Daoy (cell line): ENCODE measurements at places on chromosomes 3 and 15. TPM values are rescaled to one million over a fixed set of nuclear protein-coding genes. Genes with fewer than 3 reads are reported as not detected.

DNA sequence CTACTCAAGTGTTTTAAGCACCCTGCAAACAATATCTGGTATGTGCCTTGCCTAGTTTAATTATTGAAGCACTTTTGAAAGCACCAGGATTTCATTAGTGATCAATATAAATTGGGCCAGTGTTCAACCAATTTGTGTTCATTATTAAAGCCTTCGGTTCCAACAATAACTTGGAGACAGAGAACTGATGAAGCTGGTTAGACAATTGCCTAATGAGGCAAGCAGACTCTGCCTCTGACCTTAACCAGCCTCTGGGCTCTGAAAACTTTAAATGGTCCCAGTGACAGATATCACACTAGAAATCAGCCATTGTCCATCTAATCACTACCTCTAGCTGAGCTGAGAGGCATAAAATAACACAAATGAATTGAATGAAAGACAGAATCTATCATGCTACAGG, 139.9 kb upstream of the CNTN6 start:
- DNase-seq = no peak

The NANOGP8 gene
- total RNA-seq = not detected in 2 replicates

The SATB1 gene
- 12.6 and 15.4 TPM in 2 replicates for total RNA-seq

GRCh38 chr3:137771401-137772213, 7.5 kb downstream of the SOX14 start:
- no peak for DNase-seq

DNA sequence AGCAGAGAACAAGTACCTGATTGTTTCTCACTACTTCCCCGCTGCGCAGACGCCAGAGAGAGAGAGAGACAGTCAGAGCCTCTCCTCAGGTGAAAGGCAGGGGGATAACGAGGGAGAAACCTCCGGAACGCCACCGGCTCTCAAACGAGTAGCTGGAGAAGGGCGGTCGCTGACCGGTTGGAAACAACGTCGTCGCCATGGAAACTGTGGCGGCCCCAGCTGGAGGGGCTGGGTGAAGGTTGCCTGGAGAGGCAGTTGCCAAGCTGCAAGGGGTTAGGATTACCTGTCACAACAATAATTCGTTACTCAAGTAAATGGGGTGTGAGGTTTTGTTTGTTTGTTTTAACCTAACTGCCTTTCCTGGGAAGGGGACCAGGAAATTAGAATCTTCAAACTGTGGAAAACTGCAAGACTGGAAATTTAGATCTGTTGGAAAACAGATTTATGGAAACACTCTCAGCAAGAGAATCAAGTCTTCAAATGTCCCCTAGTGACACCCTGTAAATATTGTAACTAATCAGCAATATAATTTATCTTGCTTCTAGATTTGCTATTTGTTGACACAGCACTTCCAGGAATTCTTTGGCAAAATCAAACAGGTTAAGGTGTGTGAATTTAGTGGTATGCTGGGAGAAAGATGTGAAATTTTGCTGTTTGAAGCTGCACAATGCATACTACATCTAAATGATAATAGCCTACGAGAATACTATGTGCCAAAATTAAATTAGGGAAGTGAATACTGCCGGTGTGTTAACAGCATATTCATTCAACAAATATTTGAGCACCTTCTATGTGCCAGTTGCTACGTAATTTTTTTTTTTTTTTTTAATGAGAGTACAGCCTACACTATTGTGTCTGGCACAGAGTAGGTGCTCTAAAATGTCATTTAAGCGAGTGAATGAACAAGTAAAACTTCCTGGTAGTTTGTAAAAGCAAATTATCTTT, at the start of gene DNAH12:
DNAH12 (minus strand) TSS at position 164 of the 945 bp plus-strand sequence. CDS start 1,474 bp downstream, outside the sequence.
- DNase-seq = peak; percentile 46

The CADM2 gene
- 0.46 TPM in 1 of 2 replicates, not detected in the other for total RNA-seq

GRCh38 chr3:171077261-171077660, 50.7 kb upstream of the SLC2A2 start:
- no peak for DNase-seq

DNA sequence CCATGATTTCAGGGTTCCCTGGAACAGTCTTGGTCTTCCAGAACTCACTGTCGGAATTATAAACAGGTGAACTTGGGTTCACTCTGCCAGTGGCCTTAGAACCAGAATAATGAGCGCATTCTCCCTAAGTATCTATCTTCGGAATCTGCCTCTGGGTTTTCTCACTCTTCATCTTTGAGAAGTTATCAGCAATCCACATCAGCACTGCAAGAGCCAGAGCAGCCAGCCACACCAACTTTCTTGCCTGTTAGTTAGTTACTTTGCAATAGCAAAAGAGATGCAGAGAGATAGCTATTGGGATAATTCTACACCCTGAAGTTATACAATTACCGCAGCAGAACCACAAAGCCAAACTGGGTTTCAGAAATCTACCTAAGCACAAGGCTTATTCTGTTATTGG, 25.8 kb downstream of the GLB1 start:
- no peak for DNase-seq

- no peak for DNase-seq
These were observed 364.6 kb upstream of the TBL1XR1 start for GRCh38 chr3:177561769-177562392.

GRCh38 chr3:79551321-79551892, 216.4 kb downstream of the ROBO1 start:
- DNase-seq = no peak

DNA sequence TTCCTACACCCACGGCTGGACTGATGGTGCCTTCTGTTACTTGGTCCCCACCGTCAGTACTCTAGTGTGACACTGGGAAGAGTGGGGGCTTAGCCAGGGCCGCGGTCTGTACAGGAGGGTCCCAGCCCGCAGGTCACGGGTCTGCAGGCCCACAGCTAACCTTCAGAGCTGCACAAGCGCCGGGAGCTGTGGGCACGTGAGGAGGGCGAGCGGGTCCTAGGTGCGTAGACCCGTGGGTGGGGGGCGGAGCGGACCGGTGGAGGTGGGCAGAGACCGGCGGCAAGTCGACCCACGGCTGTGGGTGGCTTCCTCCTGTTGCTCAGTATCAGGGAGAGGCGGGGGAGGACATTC, 1.2 kb downstream of the TNFAIP8L3 start:
- DNase-seq = no peak

GRCh38 chr3:150996731-150997130, 24.2 kb upstream of the CLRN1 start:
- DNase-seq = no peak

DNA sequence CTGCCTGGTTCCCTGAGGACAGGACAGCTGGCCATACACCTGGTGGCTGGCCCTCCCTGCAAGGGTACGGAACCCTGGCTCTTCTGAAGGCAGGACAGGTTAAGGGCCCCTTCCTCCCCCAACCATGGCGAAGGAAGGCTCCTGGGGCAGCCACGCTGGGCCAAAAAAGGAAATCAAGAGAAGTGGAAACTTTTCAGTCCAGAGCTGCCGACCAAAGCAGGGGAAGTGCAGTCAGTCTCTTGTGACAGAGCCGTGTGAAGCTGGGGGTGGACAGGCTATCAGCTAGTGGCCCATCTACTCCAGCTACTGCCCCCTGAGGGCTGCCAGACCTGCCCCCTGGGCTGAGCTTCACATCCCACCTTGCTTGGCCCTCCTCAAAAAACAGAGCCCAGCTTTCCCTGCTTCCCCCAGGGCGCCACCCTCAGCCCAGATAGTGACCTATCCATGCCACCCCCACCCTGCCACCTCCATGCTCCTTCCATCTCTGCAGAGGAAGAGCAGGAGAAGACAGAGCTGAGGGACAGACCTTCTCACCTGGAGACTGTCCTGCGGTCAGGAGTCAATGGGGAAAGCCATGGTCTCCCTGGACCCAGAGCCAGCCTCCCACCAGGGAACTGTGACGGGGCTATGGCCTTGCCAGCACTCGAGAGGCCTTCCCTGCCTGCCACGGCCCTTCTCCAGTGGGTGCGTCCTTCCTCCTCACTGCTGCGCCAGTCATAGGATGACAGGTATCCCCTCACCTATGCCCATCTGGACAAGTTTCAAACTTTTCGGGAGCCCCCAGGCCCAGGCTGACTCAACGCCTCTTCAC, 4.6 kb downstream of the SEMA7A start:
- no peak for DNase-seq

- no peak for DNase-seq
These were observed 5.5 kb downstream of the MEF2A start for GRCh38 chr15:99571299-99571698.

- DNase-seq = peak; percentile 37
These were observed 9.1 kb upstream of the HPS3 start for GRCh38 chr3:149120051-149120972.

GRCh38 chr3:34998902-34999301, 640.4 kb upstream of the ARPP21 start:
- DNase-seq = no peak

DNA sequence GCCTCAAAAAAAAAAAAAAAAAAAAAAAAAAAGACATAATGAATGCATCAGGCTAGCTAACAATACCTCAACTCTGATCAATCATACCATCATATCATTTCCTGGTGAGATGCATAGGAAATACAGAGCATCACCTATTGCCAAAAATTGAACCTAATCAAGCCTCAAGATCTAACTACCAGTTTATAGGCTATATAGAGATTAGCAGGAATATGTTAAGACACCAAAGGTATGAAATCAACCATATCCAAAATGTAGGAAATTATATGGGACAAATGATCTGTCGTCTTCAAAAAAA, 387 bp upstream of the VPS33B start:
- no peak for DNase-seq

DNA sequence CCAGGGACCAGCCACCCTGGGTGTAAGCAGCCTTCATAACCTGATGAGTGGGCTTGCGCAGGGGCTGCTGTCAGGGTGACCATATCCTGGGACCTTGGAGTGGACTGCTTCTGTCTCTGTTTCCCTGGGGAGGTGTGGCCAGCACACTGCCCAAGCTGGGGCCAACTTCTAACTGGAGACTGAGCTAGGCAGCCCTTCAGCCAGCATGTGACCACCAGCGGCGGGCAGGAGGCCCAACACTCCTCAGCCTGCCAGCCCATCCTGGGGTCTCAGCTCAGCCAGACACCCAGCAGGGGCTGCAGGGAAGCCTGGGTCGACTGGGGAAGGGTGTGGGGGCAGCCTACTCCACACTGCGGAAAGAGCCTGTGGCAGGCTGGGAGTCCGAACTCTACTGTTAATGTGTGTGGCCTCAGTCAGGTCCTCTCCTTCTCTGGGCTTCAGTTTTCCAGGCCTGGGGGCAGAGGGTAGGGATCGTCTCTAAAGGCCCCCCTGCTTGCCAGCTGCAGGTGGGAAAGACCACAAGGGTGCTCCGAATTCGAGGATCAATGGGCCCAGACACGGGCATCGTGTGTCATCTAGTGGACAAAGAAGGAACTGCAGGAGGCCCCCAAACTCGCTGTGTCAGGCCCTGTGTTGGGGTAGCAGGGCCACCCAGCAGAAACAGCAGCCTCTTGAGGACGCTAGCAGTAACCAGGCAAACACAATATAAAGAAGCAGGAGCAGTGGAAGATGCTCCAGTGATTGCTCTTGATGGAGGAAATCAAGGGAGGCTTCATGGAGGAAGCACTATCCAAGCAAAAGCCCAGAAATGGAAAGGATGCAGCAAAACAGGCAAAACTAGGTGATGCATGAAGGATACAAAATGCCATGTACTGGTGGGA, 2.0 kb upstream of the SEMA3G start:
- peak; percentile 48 for DNase-seq

GRCh38 chr3:16378920-16379319, 113.9 kb downstream of the OXNAD1 start:
- DNase-seq = peak; percentile 42

GRCh38 chr3:184261854-184262763, 756 bp upstream of the CAMK2N2 start:
- peak; percentile 76 for DNase-seq

DNA sequence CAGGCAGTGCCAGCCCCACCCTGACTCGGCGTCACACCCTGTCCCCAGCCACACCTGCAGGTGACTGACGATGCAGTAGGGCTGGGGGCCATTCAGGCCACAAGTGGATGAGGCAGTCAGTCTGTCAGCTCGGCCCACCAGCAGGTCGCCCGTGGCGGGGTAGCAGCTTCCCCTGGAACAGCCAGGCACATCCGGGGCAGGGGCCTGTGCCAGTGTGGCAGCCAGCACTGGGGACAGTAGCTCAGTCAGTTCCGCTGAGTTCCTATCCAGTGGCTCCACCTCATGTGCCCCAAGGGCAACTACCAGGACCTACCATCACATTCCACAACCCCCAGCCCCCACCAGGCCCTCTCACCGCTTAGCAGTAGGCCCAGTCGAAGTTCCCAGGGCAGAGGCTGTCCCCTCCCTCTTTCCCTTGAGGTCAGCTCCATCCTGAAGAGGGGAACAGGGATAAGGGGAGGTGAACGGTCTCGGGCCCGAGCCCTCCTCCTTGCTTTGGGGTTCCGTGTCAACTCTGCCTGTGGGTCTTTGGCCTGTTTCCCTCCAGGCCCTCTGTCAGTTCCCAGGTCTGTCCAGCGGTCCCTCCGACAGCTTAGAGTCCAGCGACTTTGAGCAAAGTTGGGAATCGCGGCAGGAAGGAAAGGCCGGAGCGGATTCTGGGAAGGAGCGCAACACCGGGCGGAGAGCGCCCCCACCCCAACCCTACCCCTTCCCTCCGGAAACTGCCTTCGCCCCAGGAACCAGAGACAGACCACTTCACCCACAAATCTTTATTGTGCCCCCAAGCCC, at the start of gene LAMB2:
LAMB2 (minus strand) TSS at position 614 of the 789 bp plus-strand sequence; CDS start at position 431, 183 bp downstream.
- peak; percentile 70 for DNase-seq

DNA sequence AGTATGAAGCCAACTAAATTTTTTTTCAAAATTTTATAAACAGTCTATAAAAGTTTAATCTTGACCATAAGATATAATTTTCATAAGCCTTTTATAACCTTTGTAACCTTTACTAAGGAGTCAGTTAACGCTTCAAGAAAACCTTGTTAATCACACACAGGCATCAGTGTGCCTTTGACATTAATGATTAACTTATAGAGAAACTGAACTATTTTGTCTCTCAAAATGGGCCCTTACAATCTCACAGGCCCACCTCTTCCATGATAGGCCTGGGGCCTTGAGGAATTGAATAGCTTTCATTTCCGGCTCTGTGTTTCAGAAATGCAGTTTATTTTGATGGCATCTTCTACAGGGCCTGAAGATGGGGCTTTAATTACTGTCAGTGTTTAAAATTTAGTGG, 70.1 kb downstream of the CD200 start:
- no peak for DNase-seq

DNA sequence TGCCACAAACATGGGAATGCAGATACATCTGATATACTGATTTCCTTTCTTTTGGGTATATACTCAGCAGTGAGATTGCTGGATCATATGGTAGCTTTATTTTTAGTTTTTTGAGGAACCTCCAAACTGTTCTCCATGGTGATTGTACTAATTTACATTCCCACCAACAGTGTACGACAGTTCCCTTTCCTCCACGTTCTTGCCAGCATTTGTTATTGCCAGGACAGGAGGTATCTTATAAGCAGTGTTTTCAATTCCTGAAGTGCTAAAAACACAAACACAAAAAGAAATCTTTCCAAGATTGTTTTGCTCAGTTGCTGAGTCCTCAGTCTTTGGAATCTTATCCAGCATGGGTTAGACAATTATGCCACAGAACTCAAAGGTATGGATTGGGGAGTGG, 13.5 kb downstream of the GTF2E1 start:
- DNase-seq = no peak

DNA sequence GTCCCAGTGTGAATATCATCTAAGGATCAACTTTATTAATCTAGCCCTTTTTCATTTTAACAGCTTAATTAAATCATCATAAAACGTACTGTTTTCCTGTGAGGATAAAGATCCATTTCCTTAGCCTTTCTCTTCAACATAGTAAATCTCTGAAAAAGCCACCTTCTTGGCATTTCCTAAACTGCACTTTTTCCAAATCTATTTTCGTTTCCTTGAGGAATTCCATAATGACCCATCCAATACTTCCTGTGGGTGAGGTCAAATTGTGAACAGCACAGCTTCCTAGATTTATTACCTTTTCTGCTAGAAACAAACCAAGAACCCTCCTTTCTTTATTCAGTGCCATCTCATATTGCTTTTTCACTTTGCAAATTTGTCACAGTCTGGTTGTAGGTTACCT, 129.4 kb upstream of the CNTN4 start:
- DNase-seq = no peak

The MEIS2 gene
- total RNA-seq = 29.3 and 35.3 TPM in 2 replicates
